ENCODE measurements at places on chromosomes 4 and X.

- DNase-seq: no peak
Observed at GRCh38 chr4:90126805-90127204, 389 bp upstream of the CCSER1 start.

- DNase-seq: no peak
Observed at GRCh38 chr4:87843936-87844335, 11.2 kb downstream of the MEPE start.

DNA sequence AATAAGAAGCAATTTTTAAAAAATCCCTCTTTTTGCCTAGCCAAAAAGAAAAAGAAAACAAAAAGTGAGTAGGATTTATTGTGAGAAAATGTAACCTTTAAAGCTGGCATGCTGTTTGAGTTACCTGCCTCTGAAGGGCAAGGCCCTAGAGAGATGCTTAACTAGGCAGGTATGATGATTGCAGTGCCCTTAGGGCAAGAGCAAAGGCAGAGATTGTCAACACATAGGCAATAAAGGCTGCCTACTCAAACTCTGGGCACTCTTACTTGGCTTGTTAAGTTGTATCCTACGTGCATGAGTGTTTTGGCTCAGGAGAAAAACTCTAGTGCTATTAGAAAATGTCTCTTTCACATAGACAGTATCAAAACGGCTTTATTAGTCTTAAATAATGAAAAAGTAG, 306.0 kb downstream of the RPA4 start:
- DNase-seq: no peak

- no peak for DNase-seq
Observed at GRCh38 chrX:134749706-134750445, 91.6 kb upstream of the PLAC1 start.

DNA sequence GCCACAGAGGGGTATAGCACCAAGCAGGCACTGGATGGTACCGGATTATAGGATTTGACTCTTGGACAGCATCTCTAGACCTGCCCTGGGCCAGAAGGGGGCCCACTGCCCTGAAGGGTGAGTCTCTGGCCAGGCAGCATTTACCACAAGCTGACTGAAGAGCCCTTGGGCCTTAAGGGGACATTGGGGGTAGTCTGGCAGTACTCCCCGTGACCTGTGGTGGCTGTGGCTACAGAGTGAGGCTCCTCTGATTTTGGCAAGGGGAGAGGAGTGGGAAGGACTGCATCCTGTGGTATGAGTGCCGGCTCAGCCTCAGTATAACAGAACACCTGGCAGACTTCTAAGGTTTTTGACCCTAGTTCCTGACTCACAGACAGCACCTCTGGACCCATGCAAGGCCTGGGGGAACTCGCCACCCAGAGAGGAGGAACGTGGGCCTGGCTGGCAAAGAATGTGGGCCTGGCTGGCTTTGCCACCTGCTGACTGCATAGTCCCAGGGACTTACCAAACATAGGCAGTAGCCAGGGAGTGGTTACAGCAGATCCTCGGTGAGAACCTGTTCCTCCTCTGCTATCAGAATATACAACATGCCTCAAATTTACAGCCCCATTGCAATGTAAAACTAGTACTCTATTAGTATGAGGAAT, 48.1 kb downstream of the ABCB7 start:
- no peak for DNase-seq

DNA sequence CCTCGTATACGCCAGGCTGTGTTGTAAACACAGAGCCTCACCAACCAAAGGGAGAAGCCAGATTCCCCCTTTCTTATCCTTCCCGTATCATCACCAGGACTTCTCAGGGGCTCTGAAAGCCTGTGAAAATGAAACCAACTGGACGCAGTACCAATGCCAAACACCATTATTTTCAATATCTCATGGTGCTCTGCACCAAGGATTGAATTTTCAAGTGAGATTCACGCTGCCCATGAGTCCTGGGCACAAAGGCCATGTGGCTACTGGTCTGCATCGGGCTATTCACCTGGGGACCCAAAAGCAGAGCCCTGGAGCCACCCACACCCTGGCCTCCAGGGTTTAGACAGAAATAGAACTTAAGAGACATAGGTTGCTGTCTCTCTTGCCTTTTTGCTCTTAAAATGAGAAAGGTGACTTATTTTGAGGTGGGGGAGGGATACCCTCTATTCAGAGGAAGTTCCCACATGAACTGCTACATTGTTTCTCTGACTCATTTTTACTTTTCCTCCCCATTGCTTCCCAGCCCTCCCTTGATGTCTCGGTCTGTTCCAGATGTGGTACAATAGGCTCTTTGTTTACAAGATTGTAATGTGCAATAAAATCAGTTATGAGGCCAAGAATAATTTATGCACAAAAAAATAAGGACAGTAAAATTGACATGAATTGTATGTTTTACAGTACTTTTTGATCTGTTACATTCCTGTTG, 55.4 kb downstream of the MAML3 start:
- no peak for DNase-seq

All from renal pelvis (tissue), 12 donors.